NCI-H82 (cell line): ENCODE measurements at places on chromosomes 6 and 20.

DNA sequence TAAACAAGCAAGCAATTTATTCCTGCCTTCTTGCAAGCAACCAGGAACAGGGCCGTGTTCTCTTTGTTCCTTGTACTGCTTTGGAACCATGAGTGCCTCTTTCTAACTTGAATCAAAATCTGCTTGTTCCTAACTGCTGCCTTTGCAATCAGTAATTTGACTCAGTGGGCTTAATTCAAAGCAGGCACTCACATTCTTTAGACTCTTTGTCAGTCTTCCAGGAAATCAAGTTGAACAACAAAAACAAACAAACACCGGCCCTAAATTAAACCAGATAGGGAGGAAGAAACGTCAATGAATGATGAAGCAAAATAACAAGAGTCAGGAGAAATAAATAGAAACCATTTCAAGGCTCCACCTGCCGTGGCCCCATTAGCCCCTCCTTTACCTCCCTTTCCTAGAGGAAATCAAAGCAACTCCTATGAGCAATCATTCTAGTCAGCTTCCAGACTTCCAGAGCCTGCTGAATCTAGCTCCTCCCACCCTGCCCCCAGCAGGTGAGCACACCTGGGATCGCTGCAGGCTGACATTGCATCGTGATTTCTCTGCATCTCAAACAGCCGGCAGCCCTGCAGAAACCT, 582.2 kb upstream of the FLRT3 start:
- no peak for DNase-seq

GRCh38 chr20:50380697-50381040, 129.5 kb upstream of the PTPN1 start:
- DNase-seq, result no peak

- no peak for DNase-seq
Measured at GRCh38 chr20:12179692-12180091, 262.0 kb downstream of the BTBD3 start.

DNA sequence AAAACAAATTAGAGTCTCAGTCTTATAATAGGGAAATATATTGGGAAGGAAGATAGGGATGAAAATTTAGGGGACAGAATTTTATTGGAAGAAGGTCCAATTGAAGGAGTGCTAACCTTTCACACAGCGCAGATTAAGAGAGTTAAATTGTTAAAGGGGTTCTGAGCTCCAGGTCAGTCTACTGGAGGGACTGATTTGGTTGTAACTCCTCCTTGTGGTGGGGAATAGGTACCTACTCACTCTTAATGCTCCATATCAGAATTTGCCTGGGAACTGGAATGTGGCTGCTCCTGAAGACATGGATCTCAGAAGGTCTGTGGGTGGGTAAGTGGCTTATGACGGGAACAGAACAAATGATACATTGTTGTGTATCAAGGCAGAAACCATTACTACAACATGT, 143.5 kb downstream of the FLRT3 start:
- peak; percentile 15 for DNase-seq
